GM12865 (cell line): ENCODE measurements at places on chromosomes 3 and 15.

DNA sequence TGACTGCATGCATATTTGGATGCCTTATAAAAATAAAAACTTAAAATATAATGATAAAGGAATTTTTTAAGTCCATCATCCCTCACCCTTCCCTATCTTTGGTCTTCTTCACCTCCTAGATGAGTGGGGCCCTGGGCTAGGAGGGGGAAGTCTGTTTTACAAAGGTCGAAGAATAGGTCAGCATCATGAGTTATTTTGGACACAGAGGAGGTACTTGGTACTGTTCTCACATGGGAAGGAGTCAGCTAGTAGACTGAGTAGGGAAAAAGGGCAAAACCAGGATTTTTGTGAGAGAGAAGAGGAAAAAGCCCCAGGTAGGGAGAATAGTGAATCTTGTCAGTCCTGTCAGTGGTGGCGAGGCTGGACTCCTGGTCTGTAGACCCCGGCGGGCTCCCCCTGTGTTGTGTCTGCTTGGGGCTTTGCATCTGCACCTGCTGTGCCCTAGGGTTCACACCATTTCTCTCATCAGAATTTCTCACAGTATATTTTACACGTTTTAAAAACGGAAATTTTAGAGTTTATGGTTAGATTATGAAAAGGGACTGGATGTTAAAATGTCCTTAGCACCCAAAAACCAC is 17.2 kb downstream of the GCSAM start:
- peak; percentile 71 for DNase-seq

- DNase-seq: peak; percentile 61
Measured at GRCh38 chr15:73273181-73274002, 95.4 kb downstream of the HCN4 start.

GRCh38 chr3:142150271-142150670 is 927 bp upstream of the TFDP2 start:
- DNase-seq: no peak

- no peak for DNase-seq
Measured at GRCh38 chr3:146414010-146414409, 55.4 kb downstream of the PLSCR2 start.

DNA sequence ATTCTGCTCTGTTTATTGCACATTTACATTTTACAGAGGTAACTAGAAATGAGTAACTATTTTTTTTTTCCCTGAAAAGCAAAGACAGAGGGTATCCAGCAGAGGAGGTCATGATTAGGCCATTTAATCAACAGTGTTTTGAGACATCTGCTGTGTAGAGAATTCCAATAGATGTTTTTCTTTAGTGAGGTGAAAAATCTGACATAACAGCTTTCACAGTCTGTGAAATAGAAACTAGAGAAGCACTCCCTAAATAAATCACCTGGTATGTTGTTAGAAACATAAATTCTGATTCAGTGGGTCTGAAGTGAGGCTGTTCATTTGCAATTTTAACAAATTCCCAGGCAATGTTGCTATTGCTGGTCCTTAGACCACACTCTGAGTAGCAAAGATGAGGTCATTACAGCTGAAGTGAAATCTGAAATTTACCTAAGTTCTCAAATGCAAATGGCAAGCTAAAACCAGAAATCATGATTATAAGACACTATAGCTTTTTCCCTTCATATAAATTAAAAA is 329.2 kb upstream of the LRRC3B start:
- DNase-seq: no peak

- no peak for DNase-seq
Measured at GRCh38 chr3:89059211-89059925, 48.1 kb upstream of the EPHA3 start.

DNA sequence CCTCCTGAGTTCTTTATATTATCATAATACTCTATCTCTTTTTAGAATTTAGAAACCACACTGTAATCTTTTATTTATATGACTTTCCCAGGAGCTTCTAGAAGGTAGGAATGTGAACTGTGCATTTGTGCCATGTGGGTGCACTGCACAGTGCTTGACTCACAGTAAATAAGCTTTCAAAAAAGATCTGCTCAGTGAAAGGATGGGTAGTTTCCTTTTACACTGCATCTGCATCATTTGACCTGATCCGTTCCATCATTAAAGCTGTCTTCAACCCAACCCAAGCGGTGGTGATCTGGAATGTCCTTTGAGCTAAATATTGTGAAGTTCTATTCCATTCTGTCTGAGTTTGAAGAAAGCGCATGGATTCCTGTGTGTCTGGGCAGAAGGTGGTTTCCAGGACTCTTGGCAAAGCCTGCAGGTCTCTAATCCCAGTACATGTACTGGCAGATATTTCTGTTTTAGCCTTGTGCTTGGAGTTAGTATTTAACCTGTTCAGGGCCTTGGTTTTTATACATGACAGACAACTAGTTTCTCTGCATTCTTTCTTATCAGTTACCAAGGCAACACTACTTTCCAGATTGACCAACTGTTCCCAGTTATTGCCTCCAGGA is 96.7 kb downstream of the DHX30 start:
- no peak for DNase-seq

DNA sequence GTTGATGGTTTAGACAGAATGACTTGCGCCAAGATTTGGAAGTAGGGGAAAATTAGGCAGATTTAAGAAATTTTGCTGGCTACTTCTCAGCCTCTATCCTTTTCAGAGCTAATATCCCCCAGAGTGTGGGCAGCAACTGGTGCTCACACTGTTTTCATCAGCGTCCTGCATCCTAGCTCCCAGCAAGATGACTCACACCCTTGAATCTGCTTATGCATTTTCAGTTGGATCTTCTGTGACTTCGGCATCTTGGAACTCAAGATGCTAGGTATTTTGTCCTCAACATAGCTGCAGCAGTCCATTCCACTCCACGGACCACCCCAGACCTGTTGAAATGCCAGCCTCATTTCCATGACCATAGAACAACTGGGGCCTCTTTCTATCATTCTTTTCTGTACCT is 336.1 kb upstream of the NR2F2 start:
- DNase-seq: no peak

GRCh38 chr3:15007681-15008141 is 57.4 kb downstream of the MRPS25 start:
- no peak for DNase-seq

GRCh38 chr3:50327943-50328691 is at the start of gene TUSC2:
TSS of gene TUSC2 (minus strand) at chr3:50328223. CDS start at chr3:50328099, 124 bp downstream.
- peak; percentile 98 for DNase-seq

GRCh38 chr15:81786776-81787175 is 259.0 kb downstream of the MEX3B start:
- no peak for DNase-seq

DNA sequence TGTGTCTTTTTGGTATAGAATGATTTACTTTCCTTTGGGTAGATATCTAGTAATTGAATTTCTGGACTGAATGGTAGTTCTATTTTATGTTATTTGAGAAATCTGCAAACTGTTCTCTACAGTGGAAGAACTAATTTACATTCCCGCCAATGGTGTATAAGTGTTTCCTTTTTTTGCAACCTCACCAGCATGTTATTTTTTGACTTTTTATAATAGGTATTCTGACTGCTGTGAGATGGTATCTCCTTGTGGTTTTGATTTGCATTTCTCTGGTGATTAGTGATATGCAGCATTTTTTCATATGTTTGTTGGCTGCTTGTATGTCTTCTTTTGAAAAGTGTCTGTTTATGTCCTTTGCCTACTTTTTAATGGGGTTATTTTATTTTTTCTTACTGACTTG is 607.2 kb downstream of the OTOL1 start:
- DNase-seq: no peak
